ENCODE measurements at places on chromosomes 5 and 9.

- DNase-seq: no peak
Observed at GRCh38 chr5:135869276-135869675, 26.4 kb downstream of the IL9 start.

- DNase-seq: no peak
Observed at GRCh38 chr9:10134266-10134665, 478.5 kb downstream of the PTPRD start.

DNA sequence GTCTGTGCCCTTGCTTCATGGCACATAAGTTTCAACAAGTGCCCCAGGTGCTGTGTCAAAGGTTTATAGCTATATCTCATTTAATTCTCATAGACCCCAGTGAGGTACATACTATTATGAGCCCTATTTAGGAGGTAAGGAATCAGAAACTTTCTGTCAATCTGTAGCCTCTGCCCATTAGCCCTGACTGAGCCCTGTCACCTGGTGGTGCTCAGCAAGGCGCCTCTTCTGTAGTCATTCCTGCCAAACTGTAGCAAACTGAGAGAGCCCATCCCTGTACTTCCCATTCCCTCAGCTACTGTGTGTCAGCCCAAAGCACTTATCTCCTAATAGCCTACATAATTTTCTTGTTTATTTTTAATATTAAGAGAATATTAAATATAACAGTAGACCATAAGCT, 46.5 kb upstream of the FOXI1 start:
- DNase-seq: no peak

DNA sequence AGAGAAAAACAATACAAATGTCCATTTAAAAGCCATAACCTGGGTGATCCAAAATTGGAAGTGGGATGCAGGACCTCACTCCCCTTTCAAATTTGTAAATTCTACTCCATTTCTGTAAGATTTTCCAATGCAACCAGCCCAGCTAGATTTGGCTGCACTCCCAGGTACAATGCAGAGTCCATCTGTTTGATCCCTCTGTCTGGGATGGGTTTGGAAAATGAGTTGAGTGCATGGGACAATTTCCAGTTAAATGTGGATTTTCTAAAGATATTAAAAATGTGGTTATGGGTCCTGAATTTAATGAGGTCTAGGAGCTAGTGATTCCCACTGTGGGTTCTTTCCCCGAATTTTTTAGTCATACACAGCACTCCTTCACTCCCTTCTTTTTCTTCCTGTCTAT, 104.0 kb upstream of the ATP10B start:
- DNase-seq: no peak

GRCh38 chr5:32735512-32735911, 24.4 kb downstream of the NPR3 start:
- DNase-seq: no peak

- no peak for DNase-seq
Observed at GRCh38 chr9:29511680-29512079, 1938.4 kb upstream of the C9orf72 start.

DNA sequence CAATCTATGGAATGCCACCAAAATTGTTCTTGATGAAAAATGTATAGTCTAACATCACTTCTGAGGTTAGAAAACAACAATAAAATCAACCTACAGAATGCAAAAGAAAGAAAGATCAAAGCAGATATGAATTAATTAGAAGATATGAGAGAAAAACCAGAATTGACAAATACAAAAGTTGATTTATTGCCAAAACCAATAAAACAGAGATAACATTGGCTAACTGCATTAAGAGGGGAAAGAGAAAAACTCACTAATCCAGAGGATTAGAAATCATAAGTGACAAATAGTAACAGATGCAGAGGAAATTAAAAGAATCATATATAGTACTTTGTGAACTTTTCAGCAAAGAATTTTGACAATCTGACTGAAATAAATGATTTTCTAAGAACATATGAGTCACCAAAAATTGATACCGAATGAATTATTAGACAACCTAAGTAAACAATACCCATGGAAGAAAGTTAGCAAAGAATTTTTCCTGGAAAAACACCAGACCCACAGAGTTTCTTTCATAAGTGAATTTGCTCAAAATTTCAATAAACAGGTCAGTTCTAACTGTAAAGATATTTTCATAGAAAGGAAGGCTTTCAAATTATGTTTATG, 167.7 kb downstream of the AOPEP start:
- DNase-seq: no peak

GRCh38 chr5:103919506-103919905, 356.9 kb upstream of the NUDT12 start:
- no peak for DNase-seq

DNA sequence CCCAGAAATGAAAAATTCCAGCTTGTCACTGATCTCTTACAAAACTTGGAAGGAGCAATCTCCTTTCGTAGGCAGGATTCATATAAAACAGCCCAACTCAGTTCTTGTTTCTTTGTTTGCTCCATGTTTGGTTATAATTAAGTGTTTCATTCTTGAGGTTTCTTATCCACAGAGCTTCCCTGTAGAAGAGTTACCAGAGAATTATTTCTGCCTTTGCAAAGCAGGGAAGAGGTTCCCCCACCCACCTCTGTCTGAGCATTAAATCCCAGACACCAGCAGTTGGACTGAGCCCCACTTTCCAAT, 34.1 kb upstream of the RAI14 start:
- no peak for DNase-seq

DNA sequence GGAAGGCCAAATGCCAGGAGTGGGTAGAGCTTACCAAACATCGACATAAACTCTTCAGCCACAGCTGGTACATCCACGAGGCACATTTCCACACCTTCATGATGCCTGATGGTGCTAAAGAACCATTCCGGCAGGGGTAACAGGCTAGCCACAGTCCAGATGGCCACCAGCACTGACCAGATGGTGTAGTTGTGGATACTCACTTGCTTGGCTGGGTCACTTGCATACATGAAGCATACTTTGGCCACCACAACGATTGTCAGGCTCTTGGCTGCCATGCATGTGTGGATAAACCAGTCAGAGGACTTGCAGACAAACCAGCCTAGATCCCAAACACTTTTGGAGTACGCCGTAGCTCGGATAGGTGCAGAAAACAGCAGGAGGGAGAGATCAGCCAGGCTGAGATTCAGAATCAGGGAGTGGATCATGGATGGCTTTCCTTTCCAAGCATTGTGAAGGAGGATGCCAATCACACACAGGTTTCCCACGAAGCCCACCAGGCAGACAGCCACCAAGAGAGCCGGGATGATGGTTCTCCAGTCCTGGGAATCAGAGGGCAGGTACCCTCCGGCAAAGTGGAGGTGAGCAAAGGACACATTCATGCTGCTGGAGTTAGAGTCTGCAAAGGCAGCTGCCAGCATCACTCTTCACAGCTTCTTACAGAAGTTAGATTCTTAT, 378 bp downstream of the GPR151 start:
- DNase-seq: no peak

DNA sequence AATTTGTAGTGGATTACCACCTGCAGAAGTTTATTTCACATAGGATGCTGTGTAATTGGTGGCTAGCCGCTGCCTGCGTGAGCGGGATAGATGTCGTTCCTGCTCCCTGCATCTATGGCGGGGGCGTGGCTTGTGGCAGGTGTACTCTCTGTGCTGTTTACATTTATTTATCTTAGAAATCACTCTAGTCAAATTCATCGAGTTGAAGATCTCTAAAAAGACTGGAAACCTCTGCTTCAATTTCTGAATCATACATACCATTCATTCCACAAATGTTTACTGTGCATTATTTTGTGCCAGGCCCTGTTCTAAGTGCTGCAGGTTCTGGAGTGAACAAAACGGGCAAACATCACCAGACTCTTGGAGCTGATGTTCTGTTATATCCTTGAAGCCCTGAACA, 11.9 kb downstream of the ROPN1L start:
- DNase-seq: no peak

DNA sequence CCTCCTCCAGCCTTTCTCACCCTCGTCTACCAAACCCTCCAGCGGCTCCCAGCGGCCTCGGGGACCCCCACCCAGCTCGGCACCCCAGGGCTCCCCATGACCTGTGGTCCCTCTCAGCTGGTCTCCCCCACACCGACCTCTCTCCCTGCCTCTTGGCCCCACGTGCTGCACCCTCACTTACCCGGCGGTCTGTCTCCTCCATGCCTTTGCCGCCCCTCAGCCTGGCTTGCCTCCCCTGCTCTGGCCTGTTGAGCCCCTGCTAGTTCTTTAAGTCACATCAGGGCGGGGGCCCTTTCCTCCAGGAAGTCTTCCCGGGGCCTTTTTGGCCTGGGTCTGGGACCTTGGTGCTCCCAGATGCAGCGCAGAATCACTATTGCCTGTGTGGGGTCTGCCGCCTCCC, 81.5 kb downstream of the LMX1B start:
- no peak for DNase-seq

GRCh38 chr5:163504079-163504931, 1.1 kb upstream of the MAT2B start:
- peak; percentile 41 for DNase-seq

- no peak for DNase-seq
Observed at GRCh38 chr5:16812911-16813310, 123.2 kb downstream of the MYO10 start.

DNA sequence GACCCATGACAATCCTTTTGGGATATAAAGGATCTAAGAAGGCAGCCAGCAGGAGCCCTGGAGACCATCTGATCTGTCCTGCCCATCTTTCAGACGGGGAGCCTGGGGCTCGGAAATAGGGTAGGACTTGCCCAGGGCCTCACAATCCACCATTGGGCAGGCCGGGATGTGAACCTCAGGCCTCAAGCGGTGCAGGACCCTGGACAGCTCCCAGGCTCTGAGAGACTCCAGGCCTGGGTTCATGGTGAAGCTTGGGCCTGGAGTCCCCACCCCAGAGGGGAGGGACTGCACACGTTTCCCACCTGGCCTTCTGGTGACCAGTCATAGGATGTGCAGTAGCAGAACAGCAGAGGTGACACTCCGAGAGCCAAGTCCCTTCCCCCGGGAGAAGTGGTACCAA, 36.6 kb upstream of the RAPGEF1 start:
- DNase-seq: no peak

DNA sequence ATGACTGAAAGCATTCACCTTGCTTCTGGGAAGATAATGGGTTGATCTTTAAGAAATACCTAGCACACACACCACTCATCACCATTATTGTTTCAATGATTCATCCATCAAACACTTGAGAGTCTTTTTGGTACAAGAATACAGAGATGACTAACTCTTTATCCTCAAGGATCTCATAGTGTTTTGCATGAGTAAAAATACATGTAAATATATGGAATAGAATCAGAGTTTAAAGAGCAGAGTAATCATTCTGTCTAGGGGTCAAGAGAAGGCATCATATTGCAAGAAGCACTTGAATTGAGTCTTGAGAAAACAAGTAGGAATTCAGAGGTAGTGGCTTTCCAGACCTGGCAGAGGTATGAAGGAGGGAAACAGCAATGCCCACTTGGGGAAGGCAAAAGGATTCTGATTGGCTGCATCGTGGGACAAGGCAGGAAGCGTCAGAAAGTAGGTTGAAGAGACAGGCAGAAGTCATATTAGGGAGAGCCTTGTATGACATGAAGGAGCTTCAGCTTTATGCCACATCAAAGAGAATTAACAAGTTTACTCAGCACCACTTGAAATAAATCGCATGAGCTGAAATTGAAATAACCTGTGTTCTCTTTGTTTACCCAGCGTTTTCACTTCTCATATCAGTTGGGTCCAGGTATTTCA, 542.5 kb downstream of the TLE1 start:
- no peak for DNase-seq

GRCh38 chr5:170173227-170173626, 59.6 kb upstream of the C5orf58 start:
- DNase-seq: no peak

DNA sequence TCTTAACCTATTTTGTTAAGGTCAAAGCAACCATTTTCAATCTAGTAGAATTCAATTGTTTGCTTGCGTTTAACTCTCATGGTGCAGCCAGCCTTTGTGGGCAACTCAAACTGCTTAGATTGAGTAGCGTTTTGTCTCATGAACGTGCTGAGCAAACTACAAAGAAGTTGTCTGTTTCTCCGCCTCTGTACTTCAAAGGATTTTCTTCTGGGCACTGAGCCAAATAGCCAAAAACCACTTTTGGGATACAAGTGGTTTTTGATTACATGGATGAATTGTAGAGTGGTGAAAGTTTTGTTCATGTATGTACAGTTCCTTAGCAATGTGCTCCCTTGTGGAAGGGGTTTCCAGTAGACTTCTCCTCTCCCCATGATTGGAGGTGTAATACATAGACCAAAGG, 122.9 kb downstream of the CFAP90 start:
- DNase-seq: no peak

DNA sequence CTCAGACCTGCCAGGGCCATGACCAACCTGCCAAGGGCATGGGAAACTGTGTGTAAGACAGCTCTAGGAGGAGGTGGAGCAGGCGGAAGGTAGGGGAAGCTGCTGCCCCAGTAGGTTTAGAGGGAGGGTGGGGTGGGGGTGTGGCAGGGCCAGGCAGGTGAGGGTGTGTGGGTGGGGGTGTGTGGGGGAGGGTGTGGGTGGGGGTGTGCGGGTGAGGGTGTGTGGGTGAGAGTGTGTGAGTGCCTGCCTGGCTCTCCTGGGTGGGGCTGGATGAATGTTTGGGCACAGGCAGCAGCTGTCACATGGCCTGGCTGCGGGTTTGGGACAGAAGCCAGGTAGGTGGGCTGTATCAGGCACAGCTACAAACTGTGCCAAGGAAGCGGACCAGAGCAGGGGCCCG, 8.8 kb upstream of the N4BP3 start:
- no peak for DNase-seq

DNA sequence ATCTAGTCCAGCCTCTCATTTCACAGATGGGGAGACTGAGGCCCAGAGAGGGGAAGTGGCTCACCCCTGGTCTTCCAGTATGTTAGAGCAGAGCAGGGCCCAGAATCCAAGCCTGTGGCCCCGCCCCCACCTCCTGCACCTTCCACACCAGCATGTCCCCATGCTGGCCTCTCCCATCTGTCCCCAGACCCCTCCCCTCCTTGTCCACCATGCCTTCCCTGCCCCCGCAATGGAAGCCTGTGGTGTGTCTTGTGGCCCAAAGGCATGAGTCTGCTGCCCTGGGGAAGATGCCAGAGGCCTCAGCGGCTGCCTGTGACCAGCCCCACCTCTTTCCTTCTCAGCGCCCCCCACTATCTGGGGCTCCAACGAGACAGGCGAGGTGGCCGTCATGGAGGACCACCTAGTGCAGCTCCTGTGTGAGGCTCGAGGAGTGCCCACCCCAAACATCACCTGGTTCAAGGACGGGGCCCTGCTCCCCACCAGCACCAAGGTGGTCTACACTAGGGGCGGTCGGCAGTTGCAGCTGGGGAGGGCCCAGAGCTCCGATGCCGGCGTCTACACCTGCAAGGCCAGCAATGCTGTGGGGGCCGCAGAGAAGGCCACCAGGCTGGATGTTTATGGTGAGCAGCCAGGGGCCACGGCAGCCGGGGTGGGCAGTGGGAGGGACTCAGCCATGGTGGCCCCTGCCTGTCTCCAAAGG, 87.2 kb downstream of the HMCN2 start:
- no peak for DNase-seq

DNA sequence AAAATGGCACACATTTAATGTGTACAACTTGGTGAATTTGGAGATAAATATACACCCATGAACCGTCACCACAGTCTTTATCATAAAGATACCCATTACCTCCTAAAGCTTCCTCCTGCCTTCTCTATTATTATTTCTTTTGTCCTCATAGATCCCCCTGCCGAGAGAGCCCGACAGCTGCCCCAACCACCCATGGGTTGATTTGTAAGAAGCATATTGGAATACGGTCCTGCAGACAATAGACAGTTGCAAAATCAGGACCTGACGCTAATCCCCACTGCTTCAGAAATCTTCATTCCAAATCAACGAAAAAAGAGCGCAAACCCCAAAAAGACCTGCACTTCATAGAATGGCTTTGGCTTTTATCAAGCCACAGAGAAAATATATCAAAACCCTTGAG, 697.5 kb downstream of the SEMA5A start:
- no peak for DNase-seq

- no peak for DNase-seq
Observed at GRCh38 chr5:174172152-174172551, 126.6 kb downstream of the NSG2 start.

All from stimulated activated naive CD4-positive, alpha-beta T cell treated with Interleukin-2 at 50 U/mL for 16 hours (primary cell).